ENCODE measurements at places on chromosomes 3 and 15.

GRCh38 chr15:67941648-67942310 lies 101.9 kb upstream of the RNU6-1 start:
- DNase-seq, result no peak

GRCh38 chr3:171068658-171069057 lies 42.1 kb upstream of the SLC2A2 start:
- no peak for DNase-seq

DNA sequence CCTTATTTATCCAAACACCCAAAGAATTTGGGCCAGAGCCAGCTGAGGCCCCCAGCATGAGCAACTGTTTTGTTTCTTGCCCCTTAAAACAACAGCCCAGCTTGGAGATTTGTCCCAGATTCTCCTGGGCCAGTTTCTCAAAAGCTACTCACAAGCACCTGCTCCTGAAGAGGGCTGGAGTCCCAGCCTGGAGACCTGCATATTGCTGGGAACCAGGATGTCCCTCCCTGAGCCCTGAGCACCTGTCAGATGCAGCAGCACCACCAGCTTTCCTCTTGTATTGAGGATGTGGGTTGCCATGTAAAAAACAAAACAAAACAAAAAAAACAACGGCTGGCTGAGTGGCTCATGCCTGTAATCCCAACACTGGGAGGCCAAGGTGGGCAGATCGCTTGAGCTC lies 7.0 kb upstream of the RFT1 start:
- DNase-seq, result no peak

DNA sequence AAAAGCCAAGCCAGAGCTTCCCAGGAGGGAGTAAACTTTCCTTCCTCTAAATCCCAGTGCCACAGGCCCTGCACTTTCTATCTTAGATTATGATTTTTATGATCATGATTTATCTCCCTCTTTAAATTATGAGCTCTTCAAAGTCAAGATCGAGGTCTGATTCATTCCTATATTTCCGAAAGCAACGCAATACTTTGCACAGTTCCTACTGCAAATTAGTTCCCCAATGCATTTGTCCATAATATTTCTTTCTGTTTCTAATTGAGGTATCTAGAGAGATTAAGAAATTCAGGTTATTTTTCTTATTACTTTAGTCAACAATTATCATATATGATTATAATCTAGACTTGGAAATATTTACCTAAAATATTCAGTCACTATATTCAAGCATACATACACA lies 173.1 kb upstream of the LPP start:
- no peak for DNase-seq

DNA sequence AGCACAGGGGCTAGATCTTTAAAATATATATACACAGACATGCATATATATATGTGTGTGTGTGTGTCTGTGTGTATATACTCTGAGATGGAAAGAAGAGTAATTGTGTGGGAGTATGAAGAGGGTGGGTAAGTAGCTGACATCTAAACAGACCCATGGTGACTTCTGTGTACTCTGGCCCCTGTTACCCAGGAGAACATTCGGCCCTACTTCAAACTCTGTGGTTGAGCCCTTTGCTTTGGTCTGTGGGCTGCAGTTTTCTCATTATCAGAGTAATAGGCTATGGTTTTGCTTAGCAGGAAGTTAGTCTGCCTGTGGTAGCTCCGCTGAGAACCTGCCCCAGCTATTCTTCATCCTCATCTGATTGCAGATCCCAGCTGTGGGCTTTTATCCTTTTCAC lies 141.4 kb downstream of the RBPMS2 start:
- DNase-seq, result no peak

GRCh38 chr15:63933522-63933921 lies 99.8 kb upstream of the HERC1 start:
- no peak for DNase-seq

- no peak for DNase-seq
Observed at GRCh38 chr3:135051409-135051973, 256.4 kb downstream of the EPHB1 start.

GRCh38 chr3:17707813-17708543 lies 34.5 kb downstream of the TBC1D5 start:
- no peak for DNase-seq

DNA sequence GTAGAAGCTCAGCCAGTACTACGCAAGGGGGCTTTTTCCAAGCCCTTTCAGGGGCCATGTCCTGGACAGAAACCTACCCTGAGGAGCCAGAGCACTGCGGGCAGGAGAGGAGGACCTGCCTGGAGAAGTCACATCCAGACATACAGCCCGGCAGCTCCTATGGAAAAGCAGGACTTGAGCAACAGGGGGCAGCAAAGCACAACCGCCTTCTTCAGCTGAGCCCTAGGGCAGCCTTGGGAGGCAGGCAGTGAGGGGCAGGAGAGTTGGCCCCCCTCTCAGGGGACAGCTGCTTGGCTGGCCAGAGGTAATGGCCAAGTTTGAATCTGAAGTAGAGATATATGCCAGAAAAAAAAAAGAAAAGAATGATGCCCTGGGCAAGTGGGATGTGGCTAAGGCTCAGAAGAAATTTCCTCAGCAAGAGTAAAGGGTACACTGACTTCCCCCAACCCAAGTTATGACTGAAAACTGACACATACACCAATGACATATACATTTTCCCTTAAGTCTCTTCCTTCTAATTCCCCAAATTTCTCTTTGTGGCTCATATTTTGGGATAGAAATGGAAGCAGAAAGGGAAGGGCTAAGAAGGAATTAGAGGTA lies 56.9 kb downstream of the CYP19A1 start:
- DNase-seq, result no peak

DNA sequence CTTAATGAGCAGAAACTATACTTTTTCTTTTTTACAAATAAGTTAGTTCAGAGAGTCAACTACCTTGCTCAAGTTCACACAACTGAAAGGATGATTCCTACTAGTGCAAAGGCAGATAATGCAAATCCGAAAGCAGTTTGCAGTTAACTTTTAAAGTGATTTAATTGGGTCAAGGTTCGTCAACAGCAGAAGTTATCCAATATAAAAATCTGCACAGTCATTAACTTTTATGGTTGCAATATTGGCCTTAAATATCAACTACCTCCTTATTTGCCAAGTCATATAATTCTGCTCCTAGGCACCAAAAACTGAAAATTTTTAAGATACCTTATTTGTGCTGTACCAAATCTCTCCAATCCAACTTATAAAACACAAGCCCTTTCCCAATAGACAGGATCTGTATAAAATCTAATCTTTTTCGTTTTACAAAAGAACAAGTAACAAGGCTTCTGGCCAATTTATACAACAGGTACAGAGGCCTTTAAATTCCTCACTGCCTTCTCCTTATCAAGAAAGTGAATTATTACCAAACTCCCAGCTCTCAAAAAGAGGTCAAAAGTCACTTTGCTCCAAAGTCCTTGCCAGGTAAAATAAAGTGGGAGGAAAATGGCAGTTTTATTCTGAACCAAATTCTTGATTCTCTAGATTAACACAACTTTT lies 416.6 kb upstream of the NECTIN3 start:
- no peak for DNase-seq

- DNase-seq, result no peak
Observed at GRCh38 chr3:48275287-48276027, 34.6 kb downstream of the ZNF589 start.

DNA sequence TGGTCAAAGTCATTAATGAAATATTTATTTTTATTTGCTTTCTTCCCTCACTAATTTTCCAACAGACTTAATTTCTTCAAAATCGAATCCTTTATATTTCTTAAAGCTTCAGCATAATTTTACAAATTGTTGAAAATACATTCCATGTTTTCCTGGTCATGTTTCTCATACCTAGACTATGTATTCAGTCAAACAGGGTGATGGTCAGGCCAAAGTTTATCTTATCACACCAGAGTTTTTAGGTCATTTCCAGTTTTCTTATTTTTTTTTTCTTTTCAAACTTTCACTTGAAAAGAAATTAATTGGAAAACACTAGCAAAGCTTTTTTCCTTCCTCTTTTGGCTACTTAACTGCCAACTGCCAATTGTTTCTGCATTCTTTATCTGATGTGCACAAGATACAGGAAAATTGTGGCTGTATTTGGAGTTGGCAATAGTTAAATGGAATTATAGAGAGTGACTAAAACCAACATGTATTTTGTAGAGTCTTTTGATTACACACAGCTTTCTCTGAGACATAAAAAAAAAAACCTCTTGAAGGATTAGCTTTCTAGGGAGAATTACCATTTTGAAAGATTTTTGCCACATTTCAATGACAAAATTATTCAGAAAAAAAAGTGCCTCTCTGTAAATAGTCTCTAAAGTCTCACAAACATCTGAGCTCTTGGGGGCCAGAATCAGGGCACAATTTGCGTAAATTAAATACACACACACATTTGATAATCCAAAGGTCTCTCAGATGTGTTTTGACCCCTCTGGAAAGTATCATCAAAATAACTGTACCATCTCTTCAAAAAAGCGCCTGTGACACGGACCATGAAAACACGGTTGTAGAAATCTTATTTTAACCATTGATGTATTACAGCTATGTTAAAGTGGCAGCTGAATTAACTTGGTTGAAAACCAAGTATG lies 603.2 kb upstream of the KCNMB2 start:
- no peak for DNase-seq

DNA sequence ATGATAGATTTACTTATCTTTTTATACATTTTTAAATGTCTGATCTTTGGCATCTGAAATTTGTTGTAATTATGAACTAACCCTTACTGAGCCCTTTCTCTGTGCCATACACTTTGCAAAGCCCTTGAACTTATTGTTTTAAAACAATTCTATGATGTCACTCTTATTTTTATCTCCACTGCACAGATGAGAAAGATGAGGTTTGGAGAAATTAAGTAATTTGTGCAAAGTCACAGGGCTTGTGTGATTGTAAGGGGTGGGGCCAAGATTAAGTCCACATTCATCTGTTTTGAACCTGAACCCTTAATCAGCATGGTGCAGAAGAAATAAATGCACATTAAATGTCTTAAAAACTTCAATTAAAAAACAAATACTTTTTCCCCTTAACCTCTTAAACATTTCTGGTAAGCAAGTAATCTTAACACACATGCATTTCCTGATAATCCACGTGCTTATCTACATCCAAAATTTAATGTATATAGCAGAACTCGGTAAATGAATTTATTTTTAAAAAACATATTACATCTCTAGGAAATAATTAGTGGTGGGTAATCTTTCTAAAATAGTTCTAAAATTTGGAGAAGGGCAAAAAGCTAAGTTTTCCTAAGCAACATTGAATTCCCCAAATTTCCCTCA lies 189.8 kb upstream of the TBC1D5 start:
- DNase-seq, result no peak

DNA sequence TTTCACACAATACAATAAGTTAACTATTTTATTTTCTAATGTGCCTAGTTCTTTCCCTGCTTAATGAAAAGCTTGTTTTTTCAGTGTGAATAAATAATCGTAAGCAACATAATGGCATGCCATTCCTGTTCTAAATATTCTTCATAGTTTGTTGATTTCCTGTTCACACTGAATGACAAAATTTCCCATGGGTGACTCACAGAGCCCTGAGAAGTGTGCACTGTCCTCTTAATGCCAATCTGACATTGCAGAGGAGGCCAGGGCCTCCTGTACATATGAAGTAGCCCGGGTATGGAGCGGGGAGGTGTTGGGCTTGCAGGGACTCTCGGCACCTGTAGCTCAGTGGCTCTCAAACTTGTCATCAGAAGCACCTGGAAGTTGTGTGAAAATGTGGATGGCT lies 24.3 kb downstream of the CCR3 start:
- DNase-seq, result no peak

DNA sequence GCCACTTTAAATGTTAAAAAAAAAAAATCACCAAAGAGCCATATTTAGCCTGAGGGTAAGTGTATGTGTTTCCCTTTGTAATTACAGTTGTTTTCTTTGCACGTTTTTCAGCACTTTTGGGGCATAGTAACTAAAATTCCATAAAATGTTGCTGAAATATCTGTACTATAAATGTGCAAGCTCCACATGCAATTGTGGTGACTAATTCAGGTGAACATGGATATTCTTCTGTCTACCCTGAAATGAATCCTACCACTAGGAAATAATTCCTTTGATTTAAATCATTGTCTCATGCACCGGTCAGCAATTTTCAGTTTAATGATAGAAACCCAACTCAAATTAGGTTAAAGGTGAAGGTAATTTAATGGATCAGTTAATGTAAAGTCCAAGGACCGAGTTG lies 13.1 kb upstream of the TFG start:
- DNase-seq, result no peak

DNA sequence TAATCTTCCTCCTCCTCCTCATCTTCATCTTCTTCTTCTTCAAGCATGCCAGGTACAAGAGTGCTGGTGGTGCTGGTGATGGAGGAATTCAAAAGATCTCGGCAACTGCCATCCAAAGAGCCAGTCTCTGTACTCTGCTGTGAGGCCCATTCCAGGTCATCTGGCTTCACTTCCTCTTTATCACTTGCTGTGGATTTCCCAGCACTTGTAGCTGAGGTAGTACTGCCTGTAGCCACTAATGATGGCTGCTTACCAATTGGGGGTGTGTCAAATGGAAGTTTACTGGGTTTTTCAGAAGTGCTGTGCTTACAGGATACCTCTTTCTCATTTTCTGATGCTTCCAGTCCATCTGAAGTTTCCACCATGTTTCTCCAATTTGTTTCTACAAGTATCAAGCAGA lies 28.8 kb upstream of the SHC4 start:
- DNase-seq, result no peak

- no peak for DNase-seq
Observed at GRCh38 chr3:10957976-10958749, 34.4 kb upstream of the SLC6A1 start.

GRCh38 chr15:82789491-82789890 lies 16.4 kb downstream of the FSD2 start:
- DNase-seq, result no peak

DNA sequence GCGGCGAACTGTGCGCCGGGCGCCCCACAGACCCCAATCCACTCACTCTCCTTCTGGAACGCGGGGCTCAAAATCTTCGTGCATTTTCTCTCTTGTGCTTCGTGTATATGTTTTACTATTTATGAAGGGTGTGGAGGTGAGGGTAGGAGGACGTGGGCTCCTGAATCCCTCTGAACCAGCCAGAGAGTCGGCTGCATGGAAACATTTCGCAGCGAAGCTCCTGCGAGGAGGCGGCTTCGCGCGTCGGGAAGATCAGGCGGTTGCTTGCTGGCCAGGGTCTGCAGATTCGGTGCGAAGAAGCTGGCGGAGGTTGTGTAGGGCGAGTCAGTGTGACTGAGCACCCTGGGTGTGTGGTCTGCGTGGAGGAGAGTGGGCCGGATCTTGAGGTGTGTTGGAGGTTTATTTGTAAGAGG lies 1.1 kb downstream of the CNTN4 start:
- DNase-seq, result no peak

- no peak for DNase-seq
Observed at GRCh38 chr15:80876348-80876674, 97.1 kb downstream of the CEMIP start.

- no peak for DNase-seq
Observed at GRCh38 chr3:99242271-99242670, 340.8 kb upstream of the DCBLD2 start.

GRCh38 chr3:32643354-32643753 lies 41.6 kb upstream of the CNOT10 start:
- DNase-seq, result no peak

DNA sequence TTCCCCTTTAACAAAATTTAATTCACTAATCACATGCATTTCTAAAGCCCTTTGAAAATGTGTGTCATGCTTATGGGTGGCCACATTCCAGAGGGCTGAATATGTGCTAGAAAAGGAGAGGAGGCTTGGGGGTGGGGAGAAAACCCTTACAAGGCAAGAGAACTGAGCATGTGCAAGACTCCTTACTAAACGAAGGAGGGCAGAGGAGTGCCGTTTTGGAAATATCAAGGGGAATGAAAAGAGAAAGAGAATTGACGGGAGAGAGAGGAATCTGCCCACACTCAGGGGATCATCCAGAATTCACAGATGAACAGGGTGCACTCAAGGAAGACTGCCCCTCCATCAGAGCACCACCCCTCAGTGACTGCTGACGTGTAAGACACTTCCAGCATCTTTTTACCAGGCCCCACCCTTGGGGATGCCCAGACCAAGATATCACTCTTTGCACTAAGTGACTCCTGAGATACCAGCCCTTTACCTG lies 37.9 kb upstream of the TSC22D2 start:
- DNase-seq, result no peak

Data from stimulated activated CD8-positive, alpha-beta memory T cell treated with anti-CD3 and anti-CD28 coated beads, Interleukin-15, amount 100 ng/mL, for 4 hours (primary cell).